Activated T-helper 2 cell treated with anti-CD3 and anti-CD28 coated beads, Interferon-gamma antibody, Interleukin-2, Interleukin-4, amounts not matched to agents 10 μg/mL and 5 μg/mL and 100 μg/mL, durations not matched to agents 14 hours and 24 hours and 36 hours (primary cell): ENCODE measurements at places on chromosomes 16 and 17. TPM values are rescaled to one million over a fixed set of nuclear protein-coding genes. Genes with fewer than 3 reads are reported as not detected.

The TP53TG3B gene
- total RNA-seq: not detected in 2 replicates

GRCh38 chr17:34366010-34366409, 3.0 kb upstream of the CCL1 start:
- DNase-seq: no peak

DNA sequence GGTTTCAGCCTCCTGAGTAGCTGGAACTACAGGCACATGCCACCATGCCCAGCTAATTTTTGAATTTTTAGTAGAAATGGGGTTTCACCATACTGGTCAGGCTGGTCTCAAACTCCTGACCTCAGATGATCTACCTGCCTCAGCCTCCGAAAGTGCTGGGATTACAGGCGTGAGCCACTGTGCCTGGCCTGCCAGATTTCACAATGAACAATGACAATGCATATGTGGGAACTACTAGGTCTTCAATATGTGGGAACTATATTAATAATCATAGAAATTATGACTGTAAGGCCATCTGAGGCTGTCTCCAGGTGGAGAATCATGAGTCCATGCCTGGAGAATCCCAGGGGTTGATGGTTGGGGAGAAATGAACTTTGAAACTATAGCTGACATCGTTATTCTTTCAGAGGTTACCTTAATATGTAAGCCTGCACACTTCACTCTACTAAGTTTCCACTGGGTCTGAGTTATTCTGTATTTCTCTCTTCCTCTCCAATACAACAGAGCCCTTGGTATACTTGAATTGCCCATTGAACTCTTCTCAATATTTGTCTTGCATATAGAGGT, 7.2 kb upstream of the DRC7 start:
- no peak for DNase-seq

The CDT1 gene
- 79.9 and 90.9 TPM in 2 replicates for total RNA-seq

- no peak for DNase-seq
Measured at GRCh38 chr16:60302261-60302660, 1568.1 kb upstream of the GOT2 start.

The LIMD2 gene
- total RNA-seq: 178 and 182 TPM in 2 replicates
